Hematopoietic multipotent progenitor cell treated with erythropoietin and hydrocortisone succinate and interleukin-3 and kit ligand, for 8 days (in vitro differentiated cells): ENCODE measurements at places on chromosomes 6 and 20.

DNA sequence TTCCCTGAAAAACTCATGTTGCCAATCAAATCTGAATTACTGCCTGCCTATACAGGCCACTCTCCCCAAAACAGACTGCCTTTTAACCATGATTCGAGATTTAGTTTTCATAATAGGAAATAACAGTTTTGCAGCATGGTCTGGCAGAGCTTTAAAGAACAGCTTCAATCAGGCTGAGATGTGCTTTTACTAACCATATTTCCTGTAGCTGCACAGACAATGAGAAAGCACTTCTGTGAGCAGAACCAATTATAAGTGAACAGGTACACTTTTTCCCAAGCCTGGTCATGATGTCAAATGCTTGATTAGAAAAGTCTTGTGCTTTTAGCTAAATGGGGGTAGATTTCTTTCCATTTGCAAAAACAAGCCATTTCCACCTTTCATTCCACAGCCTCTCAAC is 108.2 kb downstream of the THEMIS start:
- DNase-seq: no peak

GRCh38 chr6:39273406-39273821 is 40.8 kb downstream of the KCNK17 start:
- DNase-seq: no peak

DNA sequence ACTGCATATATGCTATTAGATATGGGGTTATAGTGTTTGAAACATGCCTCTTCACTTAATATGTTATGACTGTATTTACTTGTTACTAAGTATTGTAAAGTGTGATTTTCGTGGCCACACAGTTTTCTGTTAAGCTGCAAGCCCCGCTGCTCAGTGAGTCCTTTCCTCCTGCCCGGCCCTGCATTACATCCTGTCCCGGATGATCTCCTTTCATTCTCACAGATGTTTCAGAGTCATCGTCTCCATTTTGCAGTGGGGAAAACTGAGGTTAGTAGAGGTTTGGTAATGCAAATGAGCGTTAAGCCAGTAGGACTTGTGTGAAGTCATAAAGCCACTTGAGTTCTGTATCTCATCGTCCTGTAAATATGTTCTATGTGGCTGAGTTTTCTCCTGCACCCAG is 155.5 kb downstream of the CFAP61 start:
- DNase-seq: no peak

DNA sequence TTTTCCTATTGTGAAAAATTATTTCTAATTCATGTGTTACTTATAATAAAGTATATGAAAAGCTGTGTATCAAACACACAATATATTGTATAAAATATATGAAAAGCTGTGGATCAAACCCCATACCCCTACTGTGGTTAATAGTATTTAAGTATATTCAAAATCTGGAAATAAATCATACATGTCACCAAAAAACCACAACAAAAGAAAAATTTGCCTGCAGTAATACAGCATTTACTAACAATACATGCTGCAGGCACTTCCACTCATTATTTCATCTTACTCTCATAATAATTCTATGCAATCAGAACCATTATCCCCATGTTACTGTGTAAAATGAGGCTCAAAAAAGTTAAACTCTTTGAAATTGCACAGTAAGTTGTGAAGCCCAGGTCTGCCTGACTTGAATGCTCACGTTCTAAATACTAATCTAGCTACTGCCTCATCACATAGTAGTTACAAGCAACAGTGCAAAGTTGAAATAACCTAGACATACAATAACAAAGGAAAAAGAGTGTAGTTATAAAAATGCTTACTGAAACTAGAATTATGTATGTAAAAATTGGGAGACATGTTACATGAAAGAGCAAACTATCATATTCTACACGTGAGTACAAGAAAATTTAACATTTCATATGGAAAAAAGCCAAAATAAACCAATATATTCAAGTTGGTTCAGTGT is 61.7 kb downstream of the FAM217A start:
- peak; percentile 29 for DNase-seq

DNA sequence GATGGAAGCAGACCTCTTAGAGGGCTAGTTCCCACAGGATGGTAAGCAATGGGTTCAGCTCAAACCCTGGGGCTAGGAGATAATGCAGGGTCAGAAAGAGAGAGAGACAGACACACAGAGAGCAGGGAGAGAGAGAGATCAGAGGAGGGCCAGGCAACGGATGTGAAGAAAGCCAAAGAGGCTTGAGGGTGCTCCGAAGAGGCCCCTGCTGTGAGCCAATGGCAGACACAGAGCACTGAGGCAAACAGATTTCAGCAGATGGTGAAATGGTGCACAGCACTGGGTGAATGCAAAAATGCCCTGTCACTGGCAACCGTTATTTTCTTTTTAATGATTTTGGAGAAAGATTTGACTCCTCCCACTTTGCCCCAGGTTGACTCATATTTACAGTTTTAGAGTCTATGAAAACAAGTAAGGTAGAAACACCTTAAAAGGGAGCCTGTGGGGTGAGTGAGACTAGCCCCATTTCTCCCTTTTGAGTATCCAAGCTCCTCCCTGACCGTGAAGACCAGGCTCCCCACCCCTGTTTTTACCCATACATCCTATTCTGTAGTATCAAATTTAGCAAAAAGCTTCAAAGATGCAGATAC is 840 bp downstream of the DEFB132 start:
- DNase-seq: no peak

DNA sequence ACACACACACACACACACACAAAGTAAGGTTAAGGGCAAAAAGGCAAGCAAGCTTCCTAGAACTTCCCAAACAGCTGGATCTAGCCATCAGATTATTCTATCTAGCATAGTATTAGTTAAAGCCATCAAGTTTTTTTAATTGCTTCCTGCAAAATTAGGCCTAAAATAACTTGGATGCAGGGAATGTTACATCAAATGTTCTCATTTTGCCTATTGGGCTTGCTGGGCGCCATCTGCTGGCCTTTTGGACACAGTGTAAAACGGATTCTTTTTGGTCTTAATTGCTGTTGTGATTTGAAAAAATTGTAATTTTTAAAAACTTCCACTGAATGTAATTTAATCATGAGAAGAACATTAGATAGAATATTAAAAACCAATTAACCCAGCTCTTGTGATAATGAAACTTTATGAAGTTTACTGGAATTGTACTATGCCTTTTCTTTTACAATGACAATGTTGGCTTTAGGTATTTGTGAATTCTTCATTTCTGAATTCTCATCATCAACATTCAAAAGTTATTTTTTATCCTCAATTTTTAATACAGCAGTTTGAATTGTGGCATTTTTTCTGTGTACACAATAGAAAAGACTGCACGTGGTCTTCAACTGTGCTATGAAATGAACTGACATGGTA is 6.8 kb downstream of the MKKS start:
- peak; percentile 62 for DNase-seq

DNA sequence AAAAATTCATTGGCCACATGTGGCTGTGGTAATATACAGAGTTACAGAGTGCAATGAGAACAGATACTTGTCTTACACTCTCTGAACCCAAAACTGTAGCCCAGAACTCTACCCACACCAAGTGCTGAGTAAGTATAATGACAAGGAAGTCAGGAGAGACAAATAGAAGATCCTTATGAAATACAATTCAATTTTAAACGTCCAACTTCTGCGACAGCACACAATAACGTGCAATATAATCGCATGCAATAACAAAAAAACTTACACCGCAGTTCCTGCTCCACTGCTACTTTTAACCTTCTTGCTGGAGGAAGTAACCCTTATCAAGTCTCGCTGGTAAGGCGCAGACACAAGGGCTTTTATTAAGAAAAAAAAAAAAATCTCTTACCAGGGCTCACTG is 881 bp downstream of the SFT2D1 start:
- peak; percentile 40 for DNase-seq

DNA sequence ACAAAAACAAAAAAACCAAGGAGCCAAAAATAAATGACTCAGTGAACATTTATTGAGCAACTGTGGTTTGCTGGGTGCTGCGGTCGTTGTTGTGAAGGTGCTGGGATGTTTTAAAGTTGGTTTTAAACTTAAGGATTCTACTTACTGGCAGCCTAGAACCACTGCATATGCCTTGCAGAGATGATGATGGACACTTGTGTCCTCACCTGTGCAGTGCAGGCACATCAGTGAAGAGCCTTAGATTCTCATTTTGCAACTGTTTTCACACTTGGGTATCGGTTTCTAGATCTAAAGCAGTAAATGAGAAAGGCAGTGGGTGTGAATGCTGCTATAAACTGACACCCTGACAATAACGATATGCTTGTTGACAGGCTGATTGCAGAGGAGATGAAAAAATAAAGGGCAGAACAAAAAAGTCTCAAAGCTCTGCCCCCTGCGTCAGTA is 68.8 kb downstream of the UTRN start:
- no peak for DNase-seq

- DNase-seq: peak; percentile 87
These were observed 12.4 kb downstream of the FRS3 start for GRCh38 chr6:41767112-41767833.

DNA sequence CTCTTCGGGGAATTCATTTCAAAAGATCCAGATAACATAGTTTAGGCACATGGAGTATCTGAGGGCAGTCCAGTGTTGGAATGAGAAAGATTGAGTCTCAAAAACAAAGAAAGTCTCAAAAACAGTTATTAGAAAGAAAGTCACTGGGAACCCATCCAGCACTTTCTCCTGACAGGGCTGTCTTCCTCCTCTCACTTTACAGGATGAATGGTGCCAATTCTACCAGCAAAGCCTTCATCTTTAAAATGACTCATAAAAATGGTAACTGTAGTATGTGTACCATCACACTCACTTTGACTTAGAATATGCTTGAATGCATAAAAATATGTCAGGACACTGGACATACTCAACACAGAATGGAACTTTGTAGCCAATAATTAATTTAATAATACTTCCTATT is 71.3 kb downstream of the SLC22A3 start:
- no peak for DNase-seq

- no peak for DNase-seq
These were observed 81.6 kb downstream of the MANEA start for GRCh38 chr6:95658886-95659285.

DNA sequence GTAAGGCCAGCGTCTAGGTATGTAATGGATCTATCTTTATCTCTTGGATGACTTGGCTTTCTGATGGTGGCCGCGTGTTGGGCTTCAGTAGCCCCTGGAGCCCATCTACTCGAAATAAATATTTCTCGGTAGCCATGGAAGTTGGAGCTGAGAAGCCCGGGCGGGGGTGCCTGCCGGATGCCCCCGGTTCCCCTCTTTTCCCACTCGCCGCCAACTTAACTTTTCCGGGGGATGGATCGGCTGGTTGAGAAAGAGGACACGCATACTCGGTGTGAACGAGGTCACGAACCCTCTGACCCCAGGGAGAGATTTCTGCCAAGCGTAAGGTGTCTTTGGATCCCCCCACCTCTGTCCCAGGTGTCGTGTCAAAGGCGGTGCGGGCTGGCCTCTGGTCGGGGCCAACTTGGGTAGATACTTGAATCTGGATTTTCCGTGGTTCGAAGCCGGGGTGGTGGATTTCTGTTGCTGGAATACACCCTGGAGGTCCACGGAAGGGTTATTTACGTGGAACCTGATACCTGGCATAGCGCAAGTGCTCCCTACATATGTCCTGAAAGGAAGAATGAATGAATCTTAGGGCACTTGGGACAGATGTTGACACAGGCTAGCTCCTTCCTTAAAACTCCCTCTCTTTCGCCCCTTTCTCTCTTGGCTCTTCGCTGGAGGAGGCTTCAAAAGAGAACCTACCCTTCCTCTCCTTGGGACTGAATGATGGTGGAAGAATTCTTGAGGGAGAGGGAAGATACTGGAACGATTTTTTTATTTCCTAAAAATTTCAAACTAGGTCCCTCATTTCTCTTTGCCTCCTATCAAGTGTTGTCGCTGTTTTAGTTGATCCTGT is 996 bp downstream of the DOK5 start:
- no peak for DNase-seq
